Activated T-cell treated with anti-CD3 and anti-CD28 coated beads for 1 hour (primary cell): ENCODE measurements at places on chromosomes 3 and 15.

DNA sequence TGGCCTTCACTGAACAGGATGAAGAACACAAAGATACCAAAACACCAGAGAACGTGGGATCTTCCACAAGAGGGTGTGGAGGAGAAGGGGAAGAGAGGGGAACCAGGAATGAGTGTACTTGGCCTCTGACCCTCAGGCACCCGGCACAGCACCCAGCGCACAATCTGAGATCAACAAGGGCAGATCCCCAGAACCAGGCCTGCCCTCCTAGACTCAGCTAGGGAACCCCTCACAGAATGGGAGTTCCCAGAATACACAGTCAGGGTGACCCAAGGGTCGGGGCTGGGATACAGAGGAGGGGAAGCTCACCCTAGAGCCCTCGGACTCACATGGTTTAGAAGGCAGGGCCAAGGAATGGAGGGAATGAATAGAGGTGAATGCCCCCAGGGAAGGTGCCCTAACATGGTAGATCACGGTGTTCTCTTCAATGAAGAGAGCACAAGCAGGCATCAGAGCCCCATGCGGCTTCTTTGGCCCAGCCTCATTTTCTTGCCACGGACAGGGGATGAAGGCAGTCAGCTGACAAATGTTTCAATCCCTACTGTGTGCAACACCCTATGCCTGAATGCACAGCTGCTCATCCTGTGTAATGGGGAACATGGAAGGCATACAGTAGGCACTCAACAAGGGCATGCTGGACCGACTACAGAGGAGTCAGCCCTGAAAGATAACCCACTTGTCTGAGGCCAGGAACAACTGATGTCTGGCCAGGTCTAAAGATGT lies 13.1 kb downstream of the BMF start:
- no peak for DNase-seq

DNA sequence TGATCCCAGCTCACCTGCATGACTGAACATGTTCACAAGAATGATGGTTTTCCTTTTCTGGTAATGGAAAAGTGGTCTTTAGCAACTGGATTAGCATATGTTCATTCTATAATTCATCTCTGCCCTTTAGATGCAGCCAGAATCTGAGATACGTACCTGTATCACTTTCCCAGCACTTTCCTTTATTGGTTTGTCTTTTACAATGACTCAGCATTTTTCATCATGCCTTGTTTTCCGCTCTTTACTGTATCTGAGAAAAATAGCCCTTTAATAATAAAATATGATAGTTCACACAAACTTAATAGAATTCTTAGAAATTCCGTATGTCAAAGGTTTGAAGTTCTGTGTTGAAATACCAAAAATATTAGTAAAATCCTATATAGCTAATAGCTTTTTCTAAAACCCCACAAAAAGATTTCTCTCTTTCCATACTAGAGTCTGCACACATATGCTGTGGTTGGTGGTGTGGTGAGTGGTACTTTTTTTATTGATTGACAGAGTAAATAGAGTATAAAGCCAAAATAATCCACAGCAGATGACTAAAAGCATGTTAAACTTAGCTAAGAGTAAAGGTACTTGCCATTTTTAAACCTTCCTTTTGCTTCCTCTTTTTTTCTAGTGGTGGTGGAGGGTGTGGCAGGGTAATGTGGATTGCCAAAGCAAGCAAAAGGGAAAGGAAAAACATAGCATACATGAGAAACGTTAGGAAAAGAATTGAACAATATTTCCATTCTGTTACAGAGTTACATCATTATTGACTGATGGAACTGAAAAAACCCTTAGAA lies 328.9 kb upstream of the RBMS3 start:
- no peak for DNase-seq

DNA sequence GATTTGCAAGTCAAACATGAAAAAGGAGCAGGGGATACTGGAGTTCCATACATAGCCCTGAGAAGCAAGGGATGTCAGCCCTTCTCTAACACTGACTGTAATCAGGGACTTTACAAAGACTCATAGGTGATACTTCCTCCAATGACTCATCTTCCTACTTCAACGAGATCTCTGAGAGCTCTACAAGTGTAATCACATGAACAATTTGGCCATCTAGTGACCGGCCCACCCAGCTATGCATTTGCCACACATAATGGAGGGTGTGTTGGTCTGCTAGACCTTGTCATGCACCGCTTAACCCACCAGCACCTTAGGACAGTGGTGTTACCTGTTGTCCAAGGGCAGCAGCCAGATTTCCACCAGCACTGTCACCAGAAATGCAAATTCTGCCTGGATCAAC lies 75.3 kb downstream of the NCEH1 start:
- DNase-seq = no peak

DNA sequence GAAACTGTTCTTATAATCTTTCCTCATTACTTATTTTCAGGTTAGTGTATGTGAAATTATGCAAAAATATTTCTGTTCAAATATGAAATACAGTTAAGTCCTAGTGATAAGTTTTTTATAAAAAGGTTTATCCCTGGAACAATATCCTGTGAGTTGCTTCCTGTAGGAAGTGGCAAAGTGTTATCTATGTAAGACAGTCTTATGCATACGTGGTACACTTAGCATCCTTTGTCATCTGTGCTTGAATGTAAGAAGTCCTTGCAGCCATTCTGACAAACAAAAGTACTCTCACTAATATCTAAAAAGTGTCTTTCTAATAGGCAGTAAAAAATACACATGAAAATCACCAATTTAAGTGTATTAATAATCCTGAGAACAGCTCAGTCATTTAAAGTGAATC lies 372.5 kb upstream of the BCHE start:
- DNase-seq = no peak
